ENCODE measurements at places on chromosomes 4 and X. TPM values are rescaled to one million over a fixed set of nuclear protein-coding genes. Genes with fewer than 3 reads are reported as not detected.

DNA sequence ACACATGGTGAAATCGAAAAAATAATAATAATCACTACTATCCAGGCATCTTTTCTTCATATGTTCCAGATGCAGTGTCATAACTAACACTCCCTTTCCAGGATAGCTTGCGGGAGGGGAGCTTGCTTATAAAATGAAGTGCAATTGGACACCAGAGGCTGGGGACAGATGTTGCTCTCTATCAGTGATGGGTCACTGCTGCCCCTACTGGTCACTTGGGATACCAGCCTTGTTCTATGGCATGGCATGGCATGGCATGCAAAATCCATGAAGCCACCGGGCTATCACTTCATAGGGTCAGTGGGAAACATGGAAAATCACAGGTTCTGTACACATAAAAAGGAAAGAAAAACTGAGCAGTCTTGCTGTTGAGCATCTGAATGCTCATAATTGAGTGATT, 168.1 kb downstream of the GLRA2 start:
- peak; percentile 42 for DNase-seq

The FHIP1A gene
- 2.4 TPM for total RNA-seq

GRCh38 chrX:21295246-21295820, 78.9 kb upstream of the CNKSR2 start:
- no peak for DNase-seq

DNA sequence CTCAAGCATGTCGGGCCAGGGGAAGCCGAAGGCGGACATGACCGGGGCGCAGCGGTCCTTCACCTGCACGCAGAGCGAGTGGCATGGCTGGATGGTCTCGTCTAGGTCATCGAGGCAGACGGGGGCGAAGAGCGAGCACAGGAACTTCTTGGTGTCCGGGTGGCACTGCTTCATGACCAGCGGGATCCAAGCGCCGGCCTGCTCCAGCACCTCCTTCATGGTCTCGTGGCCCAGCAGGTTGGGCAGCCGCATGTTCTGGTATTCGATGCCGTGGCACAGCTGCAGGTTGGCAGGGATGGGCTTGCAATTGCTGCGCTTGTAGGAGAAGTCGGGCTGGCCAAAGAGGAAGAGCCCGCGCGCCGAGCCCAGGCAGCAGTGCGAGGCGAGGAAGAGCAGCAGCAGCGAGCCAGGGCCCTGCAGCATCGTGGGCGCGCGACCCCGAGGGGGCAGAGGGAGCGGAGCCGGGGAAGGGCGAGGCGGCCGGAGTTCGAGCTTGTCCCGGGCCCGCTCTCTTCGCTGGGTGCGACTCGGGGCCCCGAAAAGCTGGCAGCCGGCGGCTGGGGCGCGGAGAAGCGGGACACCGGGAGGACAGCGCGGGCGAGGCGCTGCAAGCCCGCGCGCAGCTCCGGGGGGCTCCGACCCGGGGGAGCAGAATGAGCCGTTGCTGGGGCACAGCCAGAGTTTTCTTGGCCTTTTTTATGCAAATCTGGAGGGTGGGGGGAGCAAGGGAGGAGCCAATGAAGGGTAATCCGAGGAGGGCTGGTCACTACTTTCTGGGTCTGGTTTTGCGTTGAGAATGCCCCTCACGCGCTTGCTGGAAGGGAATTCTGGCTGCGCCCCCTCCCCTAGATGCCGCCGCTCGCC, at the start of gene SFRP2:
SFRP2 (minus strand) TSS at position 671 of the 864 bp plus-strand sequence; CDS start at position 423, 248 bp downstream.
- peak; percentile 40 for DNase-seq

The AKAP14 gene
- not detected for total RNA-seq

DNA sequence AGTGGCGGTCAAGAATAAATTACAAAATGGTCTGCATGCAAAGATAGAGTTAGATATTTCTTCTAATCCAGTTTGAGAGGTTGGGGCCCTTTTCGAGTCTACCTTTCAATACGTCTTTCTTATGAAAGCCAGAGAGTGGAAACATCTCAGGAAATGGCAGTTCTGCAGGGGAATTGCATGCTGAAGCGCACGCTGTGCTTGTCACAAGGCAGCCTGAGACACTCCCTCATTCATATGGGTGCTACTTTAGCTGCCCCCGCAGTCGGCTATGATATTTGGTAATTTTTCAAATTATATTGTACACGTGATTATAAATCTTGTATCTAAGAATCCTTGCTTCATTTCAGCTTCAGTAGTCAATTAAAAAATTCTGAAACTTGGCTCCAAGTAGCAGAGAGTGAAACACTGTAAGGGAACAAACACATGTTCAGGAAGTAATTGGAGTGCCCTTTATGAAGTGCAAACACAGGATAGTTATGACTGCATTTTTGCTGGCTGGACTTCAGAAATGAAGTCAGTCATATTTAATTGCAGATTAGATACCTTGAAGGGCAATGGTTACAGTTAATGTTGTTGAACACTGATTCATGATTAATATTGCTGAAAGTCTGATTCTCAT, 145.5 kb upstream of the NAP1L5 start:
- no peak for DNase-seq

GRCh38 chr4:89539374-89539773, 231.8 kb upstream of the GPRIN3 start:
- no peak for DNase-seq

Measured in endothelial cell (in vitro differentiated cells).